ENCODE measurements at places on chromosomes 7 and 10. TPM values are rescaled to one million over a fixed set of nuclear protein-coding genes. Genes with fewer than 3 reads are reported as not detected.

Gene SAMD8
- 7.8 TPM for polyA plus RNA-seq

Gene C10orf67
- 0.16 TPM for polyA plus RNA-seq

Gene NYAP1
- 0.49 TPM for polyA plus RNA-seq

Gene ABCA13
- polyA plus RNA-seq = not detected

Gene CHAT
- polyA plus RNA-seq = not detected

Gene LRRC61
- polyA plus RNA-seq = 34.7 TPM

Gene VIPR2
- 2.7 TPM for polyA plus RNA-seq

Gene CHRM2
- 0.09 TPM for polyA plus RNA-seq

Gene TAF6
- polyA plus RNA-seq = 56.3 TPM

Gene TOMM7
- 920 TPM for polyA plus RNA-seq

Gene MICALL2
- 6.3 TPM for polyA plus RNA-seq

Gene EIF5AL1
- polyA plus RNA-seq = 21.4 TPM

Gene THSD7A
- polyA plus RNA-seq = 1.1 TPM

Gene SLC26A3
- polyA plus RNA-seq = not detected

Gene PRRT4
- polyA plus RNA-seq = 0.55 TPM

Gene MBL2
- not detected for polyA plus RNA-seq

Gene TBX20
- not detected for polyA plus RNA-seq

Gene NEUROD6
- polyA plus RNA-seq = not detected

Gene GPR141
- not detected for polyA plus RNA-seq

Gene MRLN
- not detected for polyA plus RNA-seq

Gene NPTX2
- polyA plus RNA-seq = 8.2 TPM

Gene NAT16
- 0.57 TPM for polyA plus RNA-seq

Gene ATXN7L1
- polyA plus RNA-seq = 20.6 TPM

Gene CDNF
- polyA plus RNA-seq = 0.77 TPM

Gene KIF20B
- 82.4 TPM for polyA plus RNA-seq

Gene ELN
- 1.1 TPM for polyA plus RNA-seq

Gene FFAR4
- polyA plus RNA-seq = 0.06 TPM

Gene SPDYE8
- 0.34 TPM for polyA plus RNA-seq

Gene PLEKHA8
- polyA plus RNA-seq = 11.6 TPM

Gene C10orf71
- polyA plus RNA-seq = not detected

Gene NKX2-3
- not detected for polyA plus RNA-seq

Gene MIOS
- polyA plus RNA-seq = 13.1 TPM

Gene HMX2
- polyA plus RNA-seq = 3.4 TPM

Gene DPYSL4
- polyA plus RNA-seq = 9.7 TPM

Gene PLAC9
- 14.4 TPM for polyA plus RNA-seq

Gene RBP4
- 0.79 TPM for polyA plus RNA-seq

Gene GOLGA7B
- not detected for polyA plus RNA-seq

Gene TECPR1
- 4.4 TPM for polyA plus RNA-seq

Gene GDF10
- not detected for polyA plus RNA-seq

Gene SLC16A12
- polyA plus RNA-seq = 0.89 TPM

Gene TMEM184A
- 0.03 TPM for polyA plus RNA-seq

Gene DNAH11
- polyA plus RNA-seq = 9.3 TPM

Gene LHFPL3
- polyA plus RNA-seq = 0.42 TPM

Gene GPC2
- polyA plus RNA-seq = 9.8 TPM

Gene OPN4
- not detected for polyA plus RNA-seq

Gene ZPBP
- not detected for polyA plus RNA-seq

Gene EBLN1
- polyA plus RNA-seq = not detected

Gene PNLIPRP3
- polyA plus RNA-seq = not detected

Gene COBL
- 16.1 TPM for polyA plus RNA-seq

Gene LRRD1
- polyA plus RNA-seq = not detected

Gene CPSF4
- 33.4 TPM for polyA plus RNA-seq

Gene RARRES2
- polyA plus RNA-seq = 314 TPM

Gene FKBP9
- 5.1 TPM for polyA plus RNA-seq

Gene OR2A5
- polyA plus RNA-seq = not detected

Gene TAS2R3
- polyA plus RNA-seq = not detected

Gene CNNM1
- polyA plus RNA-seq = 0.52 TPM

Gene PIK3CG
- not detected for polyA plus RNA-seq

Gene ELMO1
- polyA plus RNA-seq = 6.7 TPM

Gene ACTR3C
- polyA plus RNA-seq = 1.8 TPM

All from GM23338 (cell line).